ENCODE measurements at places on chromosomes 12 and 14. TPM values are rescaled to one million over a fixed set of nuclear protein-coding genes. Genes with fewer than 3 reads are reported as not detected.

Gene DYRK2
- 22.8 TPM for total RNA-seq

- no peak for DNase-seq
These were observed 52.4 kb downstream of the FERMT2 start for GRCh38 chr14:52898496-52898895.

- DNase-seq = no peak
These were observed 24.2 kb downstream of the TRAFD1 start for GRCh38 chr12:112149596-112149995.

- DNase-seq = no peak
These were observed 1.6 kb downstream of the CEBPE start for GRCh38 chr14:23117371-23118020.

Gene PLEKHG7
- 2.7 TPM for total RNA-seq

Gene ZNF385A
- 35.7 TPM for total RNA-seq

Data from stomach (tissue), 19 donors.